Left colon (tissue), 2 donors: ENCODE measurements at places on chromosomes 2 and 18. TPM values are rescaled to one million over a fixed set of nuclear protein-coding genes. Genes with fewer than 3 reads are reported as not detected.

- no peak for DNase-seq
Observed at GRCh38 chr18:7748251-7749007, 181.3 kb downstream of the PTPRM start.

GRCh38 chr18:4230450-4231168 is 224.5 kb downstream of the DLGAP1 start:
- DNase-seq, result no peak

GRCh38 chr2:238129166-238130010 is 9.1 kb upstream of the KLHL30 start:
- no peak for DNase-seq

GRCh38 chr18:70311726-70312125 is 22.9 kb downstream of the SOCS6 start:
- DNase-seq, result no peak

- no peak for DNase-seq
Observed at GRCh38 chr2:215791481-215791937, 221.8 kb downstream of the MREG start.

- DNase-seq, result no peak
Observed at GRCh38 chr2:204187229-204188083, 250.9 kb downstream of the ICOS start.

- no peak for DNase-seq
Observed at GRCh38 chr2:43218155-43218701, 8.2 kb downstream of the ZFP36L2 start.

- DNase-seq, result no peak
Observed at GRCh38 chr18:58980991-58981390, 116.3 kb downstream of the ZNF532 start.

GRCh38 chr2:174343623-174344455 is 9.1 kb downstream of the SP9 start:
- no peak for DNase-seq

DNA sequence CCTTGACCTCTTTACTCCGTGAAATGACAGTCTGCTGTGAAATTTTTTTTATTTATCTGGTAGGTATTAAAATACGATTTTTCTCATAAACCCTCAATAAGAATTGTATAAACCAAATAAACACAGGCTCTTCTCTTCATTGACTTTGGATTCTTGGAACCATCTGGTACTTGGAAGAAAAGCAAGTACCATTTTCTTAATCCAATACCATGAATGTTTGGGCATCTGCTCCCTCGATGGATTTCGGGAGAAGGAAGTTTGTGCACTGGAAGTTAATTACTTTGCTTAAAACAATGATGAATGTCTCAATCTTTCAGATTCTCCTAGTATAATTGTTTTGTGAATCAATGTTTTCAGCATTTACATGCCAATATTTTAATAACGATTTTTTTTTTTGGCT is 5.3 kb upstream of the SCG2 start:
- no peak for DNase-seq

DNA sequence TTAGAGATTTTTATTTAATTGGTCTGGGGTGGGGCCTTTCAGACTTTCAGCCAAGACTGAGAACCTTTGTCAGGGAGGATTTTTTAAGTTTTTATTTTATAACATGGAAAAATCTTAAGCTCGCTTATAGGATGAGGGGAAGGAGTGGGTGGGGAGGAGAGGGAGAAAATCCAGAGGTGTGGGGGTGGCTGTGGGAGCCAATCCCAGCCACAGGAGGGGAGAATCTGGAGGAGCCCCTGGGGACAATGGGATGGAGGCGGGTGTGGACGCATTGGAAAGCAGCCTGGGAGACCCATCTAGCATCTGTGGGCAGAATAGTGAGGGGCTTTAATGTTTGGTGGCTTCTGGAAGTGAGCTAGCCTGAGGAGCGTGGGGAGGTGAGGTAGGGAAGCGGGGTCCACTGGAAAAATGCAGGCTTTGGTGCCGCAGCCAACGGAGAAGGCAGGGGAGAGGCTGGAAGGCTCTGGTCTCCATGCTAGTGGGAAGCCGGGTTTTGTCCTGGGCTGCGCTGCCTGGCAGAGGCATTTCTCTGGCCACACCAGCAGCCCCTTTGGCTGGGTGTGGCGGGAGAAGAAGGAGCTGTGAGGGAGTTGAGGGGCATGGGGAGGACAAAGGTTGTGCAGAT is 11.5 kb upstream of the INPP5D start:
- DNase-seq, result no peak

DNA sequence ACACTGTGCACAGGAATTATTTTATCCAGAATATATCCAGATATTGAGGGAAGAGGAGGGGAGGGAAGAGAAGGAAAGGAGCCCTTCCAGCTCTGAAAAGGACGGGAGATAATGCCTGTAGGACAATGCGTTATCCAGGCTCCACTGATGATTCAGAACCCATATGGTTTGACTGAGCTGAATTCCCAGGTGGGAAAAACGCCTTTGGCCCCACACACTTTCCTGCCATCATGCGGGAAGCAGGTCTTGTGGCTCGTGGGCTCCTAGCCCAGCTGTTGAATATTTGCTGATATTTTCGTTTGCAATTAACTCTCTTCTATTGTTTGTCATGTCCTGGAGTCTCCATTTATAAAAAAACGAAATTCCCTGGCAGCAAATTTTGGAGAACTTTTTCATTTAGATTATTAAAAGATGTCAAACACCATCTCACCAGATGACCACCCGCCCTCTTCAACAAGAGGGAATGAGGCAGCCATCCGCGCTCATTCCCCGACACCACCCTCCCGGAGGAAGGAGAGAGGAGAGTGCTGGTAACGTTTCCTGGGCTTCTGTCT is 8.9 kb downstream of the COL6A3 start:
- DNase-seq, result no peak

DNA sequence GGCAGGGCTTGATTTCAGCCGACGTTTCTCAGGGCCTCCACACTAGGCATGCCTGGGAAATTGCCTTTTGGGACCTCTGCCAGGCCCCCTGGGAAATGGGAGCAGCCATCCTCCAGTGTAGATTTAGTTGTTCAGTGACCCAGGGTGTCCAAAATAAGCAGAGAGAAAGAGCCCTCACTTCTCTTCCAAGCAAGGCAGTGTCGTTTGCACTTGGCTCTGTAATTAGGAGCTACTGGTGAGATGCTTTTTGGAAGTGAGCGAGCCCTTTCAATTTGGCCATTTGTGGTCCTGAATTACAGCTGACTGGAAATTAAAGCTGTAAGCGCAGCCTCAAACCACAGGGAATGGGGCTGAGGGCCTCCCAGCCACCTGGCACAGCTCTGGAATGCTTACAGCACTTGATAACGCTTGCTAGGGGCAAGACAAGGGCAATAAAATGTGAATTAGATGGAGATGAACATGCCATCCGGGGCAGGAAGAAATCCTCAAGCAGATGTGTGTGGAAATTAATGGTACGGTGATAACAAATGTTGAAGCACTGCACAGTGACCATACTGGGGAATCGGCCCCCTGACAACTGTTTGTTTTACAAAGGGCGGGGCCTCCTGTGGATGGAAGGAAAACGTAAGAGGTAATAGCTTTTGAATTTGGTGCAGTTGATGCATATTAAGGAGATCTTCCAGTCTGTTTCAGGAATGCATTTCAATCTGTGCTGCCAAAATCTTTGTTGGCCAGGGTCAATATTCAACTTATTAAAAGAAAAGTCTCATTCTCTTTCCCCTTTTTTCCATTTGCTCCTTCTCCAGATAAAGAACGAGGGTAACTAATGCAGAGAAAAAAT is 173.1 kb downstream of the UXS1 start:
- DNase-seq, result no peak

Gene TMEM178A
- total RNA-seq, result 1.6 TPM

Gene CENPA
- total RNA-seq, result 1.5 TPM

Gene NT5C1B
- total RNA-seq, result not detected

Gene CD207
- total RNA-seq, result not detected

Gene ANO7
- 75.4 TPM for total RNA-seq

Gene GALNT5
- 58.0 TPM for total RNA-seq

Gene RBM43
- 3.1 TPM for total RNA-seq

Gene HOXD8
- total RNA-seq, result 9.8 TPM

Gene CYTIP
- 6.6 TPM for total RNA-seq

Gene ADCYAP1
- total RNA-seq, result 0.75 TPM
